B cell (primary cell): ENCODE measurements at places on chromosomes 13 and 19. TPM values are rescaled to one million over a fixed set of nuclear protein-coding genes. Genes with fewer than 3 reads are reported as not detected.

DNA sequence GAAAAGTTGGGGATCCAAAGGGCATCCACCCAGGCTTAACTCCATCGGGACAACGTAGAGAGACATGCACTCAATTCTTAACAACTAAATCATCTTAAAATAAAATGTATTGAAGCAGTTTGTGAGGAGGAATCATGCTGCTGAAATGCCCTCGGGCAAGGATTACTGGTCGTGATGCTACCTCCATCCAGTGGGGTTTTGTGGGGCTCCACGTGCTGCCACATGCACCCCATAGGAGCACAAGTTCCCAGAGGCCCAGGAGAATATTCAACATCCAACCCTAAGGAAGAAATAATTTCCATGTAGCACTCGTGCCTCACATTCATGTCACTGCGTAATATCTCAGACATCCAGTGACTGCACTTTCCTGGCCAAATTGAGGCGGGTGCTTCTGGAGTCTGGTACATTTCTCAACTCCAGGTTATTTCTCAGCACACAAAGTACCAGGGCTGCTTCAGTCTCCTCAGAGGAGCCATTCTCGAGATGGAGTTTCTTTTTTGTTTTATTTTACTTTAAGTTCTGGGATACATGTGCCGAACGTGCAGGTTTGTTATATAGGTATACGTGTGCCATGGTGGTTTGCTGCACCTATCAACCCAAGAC is 429.8 kb downstream of the FOXO1 start:
- H3K4me1 ChIP-seq = no peaks in the 10 kb centered on the region
- H3K27ac ChIP-seq = no peak overlapping the region
- no peak overlapping the region for H3K4me3 ChIP-seq
- no peaks in the 10 kb centered on the region for H3K27me3 ChIP-seq

DNA sequence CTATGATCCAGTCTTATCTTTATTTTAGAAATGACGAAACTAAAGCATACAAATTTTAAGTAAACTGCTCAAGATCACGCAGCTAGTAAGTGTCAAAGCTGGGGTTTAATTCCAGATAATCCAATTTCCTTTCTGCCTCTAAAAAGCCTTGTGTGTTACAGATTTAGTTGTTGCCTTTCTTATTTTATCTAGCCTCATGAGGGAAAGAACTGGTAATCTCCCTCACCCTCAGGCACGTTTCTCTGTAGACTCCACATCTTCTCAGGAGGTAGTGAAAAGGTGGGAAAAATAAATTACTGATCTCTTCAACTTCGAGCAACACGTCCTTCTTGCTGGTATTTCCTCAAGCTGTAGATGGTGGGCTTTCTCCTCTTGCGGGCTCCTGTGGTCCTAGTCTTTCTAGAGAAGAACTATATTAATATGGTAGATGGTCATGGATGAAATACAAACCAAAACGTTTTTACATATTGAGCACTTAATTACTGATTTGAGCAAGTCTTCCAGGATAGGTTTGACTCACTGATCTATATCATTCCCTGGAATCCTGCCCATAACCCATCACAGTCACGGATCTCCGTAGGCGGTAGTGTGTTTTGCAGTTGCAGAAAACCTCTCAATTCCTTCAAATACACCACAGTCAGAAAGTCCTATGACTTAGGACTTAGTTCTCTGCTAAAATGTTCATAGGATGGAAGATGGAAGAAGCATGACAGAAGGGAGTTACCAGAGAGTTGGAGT is 519.5 kb downstream of the DCT start:
- no peaks in the 10 kb centered on the region for H3K27me3 ChIP-seq
- no peak overlapping the region for H3K4me3 ChIP-seq
- H3K36me3 ChIP-seq = no peaks in the 10 kb centered on the region
- H3K27ac ChIP-seq = no peak overlapping the region
- no peak for DNase-seq

- H3K27me3 ChIP-seq = no peaks in the 10 kb centered on the region
- H3K36me3 ChIP-seq = no peaks in the 10 kb centered on the region
- no peaks in the 10 kb centered on the region for H3K4me1 ChIP-seq
- DNase-seq = no peak
- no peak overlapping the region for H3K27ac ChIP-seq
These were observed 35.7 kb downstream of the KCNC3 start for GRCh38 chr19:50293263-50294004.

ZNF560 gene
- polyA plus RNA-seq = not detected in 2 replicates

SIAH3 gene
- polyA plus RNA-seq = not detected in 2 replicates

- DNase-seq = no peak
- no peaks in the 10 kb centered on the region for H3K4me1 ChIP-seq
- no peaks in the 10 kb centered on the region for H3K27me3 ChIP-seq
- no peak overlapping the region for H3K4me3 ChIP-seq
- no peaks in the 10 kb centered on the region for H3K36me3 ChIP-seq
These were observed 181.6 kb upstream of the GPR12 start for GRCh38 chr13:26942184-26942583.
